GM04504 (cell line): ENCODE measurements at places on chromosomes 4 and X.

- DNase-seq, result no peak
Measured at GRCh38 chr4:180363815-180364214, 1879.4 kb upstream of the TENM3 start.

GRCh38 chrX:79100791-79101484 lies 43.5 kb upstream of the GPR174 start:
- DNase-seq, result no peak

DNA sequence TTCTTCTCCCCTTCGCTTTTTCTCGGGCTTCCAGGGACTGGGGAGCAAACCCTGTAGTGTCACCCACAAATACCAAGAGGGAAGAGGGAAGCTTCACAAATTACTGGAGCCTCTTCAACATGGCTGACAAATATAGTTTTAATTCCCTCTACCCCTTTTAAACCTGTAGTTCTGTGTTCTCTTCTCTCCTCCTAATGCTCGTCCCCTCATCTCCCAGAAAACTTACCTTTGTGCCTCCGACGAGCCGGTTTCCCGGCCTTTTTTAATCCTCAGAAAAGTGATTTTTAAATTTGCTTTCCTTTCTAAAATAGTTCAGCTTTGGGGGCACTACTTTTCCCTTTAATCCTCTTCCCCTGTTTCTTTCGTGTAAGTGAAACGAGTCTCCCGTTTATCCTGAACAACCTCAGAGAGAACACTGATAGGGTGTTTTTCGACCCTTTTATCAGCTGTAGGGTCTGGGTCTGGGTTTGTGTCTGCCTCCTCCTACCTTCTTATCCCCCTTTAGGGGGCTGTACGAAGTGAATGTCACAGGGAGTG lies 408 bp downstream of the TET2 start:
- no peak for DNase-seq

DNA sequence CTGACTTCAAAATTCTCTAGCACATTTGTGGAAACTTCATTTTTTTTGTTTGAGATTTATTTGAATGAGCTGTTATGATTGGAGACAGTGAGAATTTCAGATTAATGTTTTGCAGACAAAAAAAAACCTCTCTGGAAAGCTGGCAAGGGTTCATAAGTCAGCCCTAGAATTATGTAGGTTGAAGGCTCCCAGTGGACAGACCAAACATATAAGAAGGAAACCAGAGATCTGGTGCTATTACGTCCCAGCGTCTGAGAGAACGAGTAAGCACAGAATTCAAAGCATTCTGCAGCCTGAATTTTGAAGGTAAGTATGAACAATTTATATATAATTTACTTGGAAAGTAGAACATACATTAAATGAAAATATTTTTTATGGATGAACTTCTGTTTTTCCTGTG lies at the start of gene AGTR2:
AGTR2 (plus strand) TSS at position 234 of the 400 bp plus-strand sequence. CDS start 1,537 bp downstream, outside the sequence.
- no peak for DNase-seq

GRCh38 chrX:35016051-35016450 lies 73.5 kb downstream of the FAM47B start:
- DNase-seq, result no peak

DNA sequence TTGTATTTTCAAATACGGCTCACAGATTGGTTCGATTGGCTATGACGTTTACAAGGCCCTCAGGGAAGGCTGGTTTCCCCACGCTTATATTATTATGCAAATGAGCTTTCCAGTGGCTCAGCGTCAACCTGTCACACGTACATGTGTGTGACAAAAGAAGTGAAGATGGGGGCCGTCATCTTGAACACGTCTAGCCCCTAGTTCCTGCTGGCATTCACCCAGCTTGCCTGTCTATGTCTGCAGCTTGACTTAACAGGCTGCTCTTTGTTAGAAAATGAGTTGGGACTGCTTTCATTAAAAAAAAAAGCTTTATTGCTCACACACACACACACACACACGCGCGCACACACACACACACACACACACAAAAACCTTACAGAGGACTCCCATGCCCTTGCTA lies 283.6 kb upstream of the CTSO start:
- no peak for DNase-seq

GRCh38 chrX:39609941-39610340 lies 487.8 kb downstream of the BCOR start:
- DNase-seq, result no peak
